ENCODE measurements at places on chromosomes 2 and 18.
A peak's percentile ranks its signal among the peaks of the same experiment; 100 is the strongest.

DNA sequence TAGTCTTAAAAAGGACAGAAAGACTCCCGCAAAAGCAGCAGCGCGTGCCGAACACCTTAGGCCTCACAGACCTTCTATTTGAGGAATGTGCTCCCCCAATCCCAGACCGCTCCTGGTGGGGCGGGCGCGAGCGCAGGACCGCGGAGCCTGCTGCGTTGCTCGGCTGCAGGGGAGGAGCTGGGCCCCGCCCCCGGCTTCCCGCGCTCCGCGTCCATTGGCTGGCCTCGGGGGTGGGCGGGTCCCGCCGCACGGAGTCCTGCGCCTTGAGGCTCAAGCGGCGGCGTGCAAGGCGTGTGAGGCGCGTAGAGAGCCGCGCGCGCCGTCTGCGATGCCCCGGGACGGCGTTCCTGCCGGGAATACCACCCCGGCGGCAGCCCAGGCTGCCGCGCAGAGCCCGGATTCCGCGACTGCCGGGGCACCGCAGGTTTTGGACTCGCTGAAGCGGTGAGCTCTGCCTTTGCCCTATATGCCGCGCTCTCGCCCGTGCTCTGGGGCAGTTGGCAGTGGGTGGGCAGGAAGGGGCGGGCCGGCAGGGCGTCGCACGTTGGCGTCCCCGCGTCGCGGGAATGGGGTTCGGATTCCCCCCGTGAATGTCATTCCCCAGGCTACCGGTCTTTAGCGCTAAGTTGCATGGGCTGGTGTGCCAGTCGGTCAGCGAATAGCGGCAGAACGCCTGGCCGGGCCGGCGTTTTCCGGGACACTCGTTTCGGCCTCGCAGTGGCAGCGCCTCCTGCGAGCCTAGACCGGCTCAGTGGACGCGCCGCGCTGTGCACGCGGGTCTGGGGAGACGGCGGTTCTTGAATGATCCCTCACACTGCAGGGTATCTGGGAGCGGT lies 49.6 kb upstream of the PAIP2B start:
- DNase-seq, result peak; percentile 67

DNA sequence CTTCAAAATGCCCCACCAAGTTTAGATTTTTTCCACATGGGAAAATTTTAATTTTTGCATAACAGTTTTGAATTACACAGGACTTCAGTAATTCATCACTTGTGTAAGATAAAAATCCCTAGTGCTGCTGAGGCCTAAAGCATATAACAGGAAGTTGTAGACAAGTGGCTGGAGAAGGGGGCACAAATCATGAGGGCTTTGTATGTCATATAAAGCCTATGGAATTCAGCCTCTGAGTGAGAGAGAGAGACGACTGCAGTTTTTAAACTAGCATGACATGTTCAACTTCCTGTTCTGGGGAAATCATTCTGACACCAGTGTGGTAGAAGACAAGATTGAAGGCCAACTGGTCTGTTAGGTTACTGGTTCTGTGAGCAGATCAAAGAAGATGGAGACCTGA lies 187.3 kb upstream of the CHST9 start:
- DNase-seq, result no peak

DNA sequence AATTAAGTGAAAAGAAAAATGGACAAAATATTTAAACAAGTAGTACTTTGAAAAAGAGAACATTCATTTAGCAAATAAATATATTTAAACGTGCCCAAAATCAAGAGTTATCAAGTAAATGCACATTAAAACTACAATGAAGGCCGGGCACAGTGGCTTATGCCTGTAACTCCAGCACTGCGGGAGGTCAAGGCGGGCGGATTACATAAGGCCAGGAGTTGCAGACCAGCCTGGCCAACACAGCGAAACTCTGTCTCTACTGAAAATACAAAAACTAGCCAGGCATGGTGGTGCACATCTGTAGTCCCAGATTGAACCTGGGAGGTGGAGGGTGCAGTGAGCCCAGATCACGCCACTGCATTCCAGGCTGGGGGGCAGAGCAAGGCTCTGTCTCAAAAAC lies 9.8 kb downstream of the STAM2 start:
- no peak for DNase-seq

DNA sequence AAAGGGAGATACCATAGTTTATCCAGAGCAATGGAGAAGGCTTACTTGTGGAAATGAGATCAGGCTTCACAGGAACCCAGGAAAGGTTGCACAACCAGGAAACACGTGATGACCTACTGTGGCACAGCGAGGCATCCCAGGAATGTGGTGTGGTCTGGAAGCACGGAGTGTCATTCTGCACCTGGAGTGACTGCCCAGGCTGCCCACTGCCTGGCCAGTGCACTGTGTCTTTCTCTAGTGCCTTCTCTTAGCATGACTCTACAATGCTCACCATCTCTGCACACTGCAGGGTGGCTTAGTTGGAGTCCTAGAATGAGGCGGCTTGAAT lies 48.9 kb downstream of the CHST9 start:
- DNase-seq, result no peak

DNA sequence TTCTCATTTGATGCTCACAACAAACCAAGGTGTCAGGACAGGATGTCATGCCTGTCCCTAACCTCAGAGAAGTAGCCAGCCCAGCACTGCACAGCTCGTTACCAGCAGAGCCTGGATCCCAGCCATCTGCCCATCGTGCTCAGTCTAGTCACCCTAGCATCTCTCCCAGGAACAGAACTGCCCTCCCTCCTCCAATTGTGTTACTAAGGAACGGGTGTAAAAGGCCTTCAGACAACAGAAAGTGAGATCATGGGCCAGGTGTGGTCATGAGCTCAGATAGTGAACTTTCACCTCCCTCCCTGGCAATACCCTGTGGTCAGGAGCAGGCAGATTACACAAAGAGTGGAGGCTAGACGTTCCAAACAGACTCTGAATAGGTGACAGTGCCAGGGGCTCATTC lies 111.8 kb upstream of the PPP1CB start:
- DNase-seq, result no peak

GRCh38 chr18:57776767-57777166 lies 26.3 kb downstream of the ATP8B1 start:
- DNase-seq, result no peak

GRCh38 chr18:13302457-13303225 lies 84.1 kb downstream of the LDLRAD4 start:
- DNase-seq, result no peak

GRCh38 chr18:34884436-34884835 lies 156.8 kb upstream of the MAPRE2 start:
- no peak for DNase-seq
